Activated T-cell treated with anti-CD3 and anti-CD28 coated beads, Interleukin-2, amount 50 U/mL, for 1 hour (primary cell): ENCODE measurements at places on chromosomes 13 and 19.

DNA sequence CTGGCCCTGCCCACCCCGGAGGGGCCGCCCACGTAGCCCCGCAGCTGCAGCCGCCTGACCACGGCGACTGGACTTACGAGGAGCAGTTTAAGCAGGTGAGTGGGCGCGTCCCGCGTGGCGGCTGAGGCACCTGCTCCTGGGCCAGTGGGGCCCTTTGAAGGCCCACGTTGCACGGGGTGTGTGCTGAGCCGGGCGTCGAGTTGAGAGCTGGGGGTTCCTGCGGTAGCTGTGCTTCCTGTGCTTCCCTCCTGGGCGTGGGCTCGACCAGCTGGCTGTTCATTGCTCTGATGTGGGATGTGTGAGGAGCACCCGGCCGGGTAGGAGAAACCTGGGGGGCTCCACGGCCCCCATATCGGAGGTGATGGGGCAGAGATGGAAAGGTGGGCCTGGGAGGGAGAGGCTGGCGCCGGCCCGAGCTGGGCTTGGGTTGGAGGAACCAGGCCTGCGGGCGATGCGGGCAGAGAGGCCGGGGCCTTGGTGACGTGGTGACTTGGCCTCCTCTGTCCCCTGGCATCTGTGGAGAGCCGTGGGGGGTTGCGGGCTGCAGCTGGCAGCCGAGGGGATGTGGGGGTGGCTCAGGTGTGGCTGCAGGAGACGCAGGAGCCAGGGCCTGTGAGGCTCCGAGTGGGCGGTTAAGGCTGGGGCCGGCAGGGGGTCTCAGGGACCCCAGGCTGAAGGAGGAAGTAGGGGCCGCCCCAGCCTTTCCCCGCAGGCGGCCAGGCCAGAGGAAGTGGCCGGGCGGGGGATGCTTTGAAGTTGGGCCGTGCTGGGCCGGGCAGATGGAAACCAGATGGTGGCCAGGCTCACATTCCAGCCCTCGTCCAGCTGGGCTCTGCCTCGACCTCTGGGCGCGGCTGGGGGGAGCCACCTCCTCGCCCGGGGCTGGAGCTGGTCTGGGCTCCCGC is 7.1 kb downstream of the ARID3A start:
- peak; percentile 47 for DNase-seq

GRCh38 chr19:17128403-17128802 is 52.8 kb downstream of the MYO9B start:
- DNase-seq = no peak

- peak; percentile 50 for DNase-seq
Measured at GRCh38 chr19:38693380-38694223, 46.2 kb downstream of the ACTN4 start.

- no peak for DNase-seq
Measured at GRCh38 chr13:75256922-75257321, 225.0 kb downstream of the TBC1D4 start.

DNA sequence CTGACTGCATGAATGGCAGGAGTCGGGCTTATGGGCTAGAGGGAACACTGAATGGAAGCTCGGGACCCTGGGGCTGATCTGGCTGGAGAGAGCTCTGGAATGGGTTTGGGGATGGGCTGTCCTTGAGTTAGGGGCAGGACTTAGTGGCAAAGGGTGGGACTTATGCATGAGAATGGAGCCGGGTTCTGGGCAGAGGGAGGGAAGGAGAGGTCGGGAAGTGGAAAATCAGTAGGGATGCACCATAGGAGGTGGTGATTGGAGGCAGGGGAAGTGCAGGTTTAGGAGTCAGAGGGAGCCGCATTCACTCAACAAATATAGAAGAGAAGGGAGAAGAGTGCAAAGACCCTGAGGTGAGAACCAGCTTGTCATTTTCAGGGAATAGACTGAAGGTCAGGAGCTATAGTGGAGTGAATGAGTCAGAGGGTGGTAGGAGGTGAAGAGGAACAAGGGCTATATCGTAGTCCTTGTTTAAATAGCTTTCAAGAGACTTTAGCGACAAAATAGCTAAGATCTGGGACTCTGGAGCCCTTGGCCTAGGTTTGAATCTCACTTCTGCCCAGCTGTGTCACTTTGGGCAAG is 748 bp downstream of the RAB4B start:
- DNase-seq = no peak

- DNase-seq = no peak
Measured at GRCh38 chr19:24004166-24004565, 82.8 kb upstream of the ZNF254 start.

DNA sequence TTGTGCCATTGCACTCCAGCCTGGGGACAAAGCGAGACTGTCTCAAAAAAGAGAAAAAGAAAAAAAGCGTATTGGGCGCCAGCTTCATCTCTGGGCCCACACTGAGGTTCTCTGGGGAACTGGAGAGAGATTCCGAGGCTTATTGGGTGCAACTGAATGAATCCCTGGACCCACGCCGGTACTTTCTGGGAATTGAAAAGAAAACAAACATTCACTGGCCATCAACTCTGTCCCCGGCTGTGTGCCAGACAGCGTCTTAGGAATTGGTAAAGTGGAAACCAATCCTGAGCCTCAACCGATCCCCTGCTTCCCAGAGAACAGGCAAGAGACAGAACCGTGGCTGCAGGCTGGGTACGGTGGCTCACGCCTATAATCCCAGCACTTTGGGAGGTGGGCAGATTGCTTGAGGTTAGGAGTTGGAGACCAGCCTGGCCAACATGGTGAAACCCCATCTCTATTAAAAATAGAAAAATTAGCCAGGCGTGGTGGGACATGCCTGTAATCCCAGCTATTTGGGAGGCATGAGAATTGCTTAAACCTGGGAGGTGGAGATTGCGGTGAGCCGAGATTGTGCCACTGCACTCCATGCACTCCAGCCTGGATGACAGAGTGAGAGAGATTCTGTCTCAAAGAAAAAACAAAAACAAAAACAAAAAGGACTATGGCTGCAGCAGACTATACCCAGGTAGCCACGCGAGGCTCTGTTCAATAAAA is 8.6 kb downstream of the ANO8 start:
- DNase-seq = no peak
